NCI-H187 (cell line): ENCODE measurements at places on chromosomes 7 and 10.

DNA sequence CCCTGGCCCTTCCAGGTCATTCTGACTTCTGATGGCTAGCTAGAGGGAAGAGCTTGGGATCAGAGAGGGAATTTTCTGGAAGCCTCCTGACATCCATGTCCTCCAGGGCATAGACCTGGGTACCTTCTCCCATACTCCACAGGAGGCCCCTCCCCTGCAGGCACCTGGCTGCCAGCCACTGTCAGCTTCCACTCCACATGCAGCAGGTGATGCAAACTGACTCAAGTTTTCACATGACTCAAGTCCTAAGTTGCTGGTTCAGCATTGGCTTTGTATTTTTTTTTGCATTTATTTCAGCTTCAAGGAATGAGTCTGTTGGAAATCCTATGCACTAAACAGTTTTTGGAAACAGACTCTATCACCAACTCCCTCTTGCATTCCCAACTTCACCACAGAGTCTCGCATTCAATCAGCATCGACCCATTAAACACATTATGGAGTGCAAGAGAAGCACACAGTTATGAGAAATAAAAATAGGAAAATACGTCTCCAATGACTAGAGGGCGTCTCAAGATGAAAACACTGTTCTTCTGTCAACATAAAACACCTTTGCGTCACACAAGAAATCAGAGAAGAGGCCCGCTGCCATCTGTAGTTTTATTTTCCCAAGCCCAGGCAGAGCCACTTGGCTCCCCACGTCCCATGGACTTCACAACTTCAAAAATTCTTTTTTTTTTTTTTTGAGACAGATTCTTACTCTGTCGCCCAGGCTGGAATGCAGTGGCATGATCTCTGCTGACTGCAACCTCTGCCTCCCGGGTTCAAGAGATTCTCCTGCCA, 362.6 kb upstream of the MGMT start:
- DNase-seq, result no peak

GRCh38 chr7:129202058-129202777, 13.8 kb downstream of the SMO start:
- DNase-seq, result no peak

GRCh38 chr7:131000873-131001272, 266.9 kb upstream of the KLF14 start:
- DNase-seq, result no peak

DNA sequence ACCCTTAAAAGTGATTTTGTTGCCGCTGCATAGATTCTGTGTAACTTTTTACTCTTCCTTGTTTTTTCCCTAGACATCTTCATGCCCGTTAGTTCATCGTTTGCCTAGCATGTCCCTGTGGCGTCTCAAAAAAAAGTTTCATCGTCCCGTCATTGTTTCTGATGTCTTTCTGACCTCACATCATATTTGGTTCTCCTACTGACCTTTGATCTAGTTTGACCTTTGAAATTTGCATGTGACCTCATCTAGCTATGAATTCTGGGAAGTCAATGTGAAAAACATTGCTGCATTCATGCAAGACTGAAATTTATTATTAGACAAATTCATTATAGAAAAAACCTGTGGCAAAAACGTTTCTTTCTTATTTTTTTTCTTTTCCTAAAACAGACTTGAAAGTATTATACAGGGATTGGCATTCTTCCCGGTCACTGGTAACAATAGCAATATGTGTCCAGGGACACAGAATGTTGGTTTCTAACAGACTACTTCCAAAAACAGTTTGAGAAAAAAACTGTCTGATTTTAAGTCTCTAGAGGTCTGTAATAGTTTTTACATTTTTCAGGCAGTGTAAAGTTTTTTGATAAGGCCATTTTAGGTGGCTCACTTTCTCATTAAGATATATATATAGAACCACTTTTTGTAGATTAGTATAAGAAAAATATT, 280.9 kb downstream of the USP6NL start:
- no peak for DNase-seq

DNA sequence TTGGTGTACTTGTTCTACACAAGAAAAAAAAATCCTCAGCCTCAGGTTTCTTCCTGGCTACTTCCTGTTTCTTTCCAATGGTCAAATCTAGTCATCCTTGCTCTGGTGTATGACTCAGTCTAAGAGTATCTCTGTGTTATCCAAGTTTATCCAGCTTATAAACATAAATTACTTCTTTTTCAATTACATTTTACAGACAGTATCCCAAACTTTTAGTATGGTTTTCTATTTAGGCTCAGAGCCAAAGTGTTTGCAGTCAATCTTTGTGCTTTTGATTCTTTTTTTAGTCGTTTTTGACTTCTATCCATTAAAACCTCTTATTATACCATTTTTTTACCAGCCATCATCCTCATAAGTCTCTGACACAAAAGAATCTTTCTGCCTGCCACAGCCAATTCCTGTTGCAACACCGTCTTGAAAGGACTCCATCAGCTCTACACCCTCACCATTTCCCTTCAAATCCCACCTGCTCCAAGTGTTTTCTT, 294.6 kb downstream of the PTEN start:
- DNase-seq, result no peak

DNA sequence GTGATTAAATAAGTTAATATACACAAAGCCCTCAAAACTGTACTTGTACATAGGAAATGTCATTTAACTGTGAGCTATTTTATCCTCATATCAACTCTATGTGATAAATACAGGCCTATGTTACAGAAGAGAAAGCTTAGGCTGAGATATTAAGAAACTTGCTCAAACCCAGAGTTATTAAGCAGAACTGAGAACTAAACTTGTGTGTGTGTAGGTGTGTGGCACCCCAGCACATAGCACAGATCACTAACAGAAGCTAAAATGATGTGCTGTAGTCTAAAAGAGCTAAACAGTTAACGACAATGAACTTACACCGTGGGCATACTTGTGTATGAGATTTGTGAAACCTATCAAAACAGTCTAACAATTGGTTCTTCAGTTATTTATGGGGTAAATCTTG, 34.5 kb downstream of the MTPN start:
- DNase-seq, result no peak
